Stimulated activated CD8-positive, alpha-beta memory T cell treated with anti-CD3 and anti-CD28 coated beads, Interleukin-4, amount 100 ng/mL, for 4 hours (primary cell): ENCODE measurements at places on chromosomes 5 and 9.

- DNase-seq, result no peak
Measured at GRCh38 chr9:136782452-136782851, 8.7 kb upstream of the TMEM141 start.

DNA sequence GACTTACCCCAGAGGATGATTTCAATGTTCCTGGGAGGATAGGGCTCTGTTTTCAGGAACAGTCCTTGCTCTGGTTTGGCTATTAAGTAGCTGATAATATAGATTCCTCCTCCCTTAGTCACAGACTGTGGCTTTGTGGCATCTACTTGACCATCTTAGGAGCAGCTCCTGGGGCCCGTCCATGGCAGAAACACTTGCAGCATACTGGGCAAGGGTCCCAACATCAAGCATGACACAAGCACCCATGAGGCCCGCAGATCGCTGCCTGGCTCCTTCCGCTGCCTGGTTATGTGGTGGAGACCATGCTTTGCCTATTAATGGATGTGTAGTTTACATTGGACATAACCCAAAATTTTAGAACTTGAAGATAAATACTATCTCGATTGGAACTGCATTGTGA is 170.1 kb downstream of the ICE1 start:
- no peak for DNase-seq

GRCh38 chr5:68336200-68336599 is 120.6 kb downstream of the PIK3R1 start:
- no peak for DNase-seq

DNA sequence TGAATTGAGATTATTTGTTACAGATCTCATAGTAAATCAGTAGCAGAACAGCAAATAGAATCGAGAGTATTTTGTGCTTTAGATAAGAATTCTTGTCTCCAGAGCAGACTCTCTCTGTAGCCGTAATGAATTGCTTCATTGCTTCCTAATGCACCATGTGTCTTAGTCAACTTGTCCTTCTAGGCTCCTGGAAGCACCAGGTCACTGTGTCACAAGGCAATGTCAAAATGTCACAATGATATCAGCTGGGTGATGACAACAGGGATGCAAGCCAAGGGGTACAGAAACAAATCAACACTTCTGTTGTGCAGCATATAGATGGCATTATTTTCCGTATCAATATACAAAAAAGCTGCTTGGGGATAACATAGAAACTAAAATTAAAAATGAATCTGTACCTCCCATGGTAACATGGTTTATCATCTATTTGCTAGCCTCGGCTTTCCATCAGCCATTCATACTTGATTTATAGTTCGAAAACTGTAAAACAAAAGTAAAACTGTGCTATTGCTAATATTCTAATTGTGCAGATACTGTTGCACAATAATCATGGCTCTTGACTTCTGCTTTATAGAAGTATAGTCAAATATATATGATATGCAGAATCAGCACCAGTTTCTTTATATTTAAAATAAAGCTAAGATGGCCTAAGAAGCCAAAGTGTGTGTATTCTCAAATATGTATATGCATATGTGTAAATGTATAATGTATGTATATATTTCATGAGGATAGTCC is 435.9 kb upstream of the TLE4 start:
- DNase-seq, result no peak

DNA sequence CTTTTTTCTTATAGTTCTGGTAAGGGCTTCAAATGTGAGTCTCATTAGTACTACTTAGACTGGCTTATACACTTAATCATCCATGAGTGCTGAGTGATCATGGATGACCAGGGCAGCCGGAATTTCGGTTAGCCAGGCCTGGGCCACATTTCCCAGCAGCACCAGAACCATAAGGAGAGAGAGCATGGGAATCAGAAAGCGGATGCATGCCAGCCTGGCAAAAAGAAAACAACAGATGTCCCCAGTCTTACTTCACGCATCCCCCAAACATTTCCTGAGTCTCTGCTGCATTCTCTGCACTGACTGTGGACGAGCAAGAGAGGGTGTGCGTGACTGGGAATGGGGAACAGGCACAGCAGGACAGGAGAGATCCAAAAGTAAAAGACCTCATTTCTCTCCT is 371.1 kb upstream of the ZNF608 start:
- no peak for DNase-seq

GRCh38 chr5:156694598-156694997 is 155.5 kb upstream of the PPP1R2B start:
- DNase-seq, result no peak

- no peak for DNase-seq
Measured at GRCh38 chr5:105739732-105740131, 1931.0 kb downstream of the EFNA5 start.

DNA sequence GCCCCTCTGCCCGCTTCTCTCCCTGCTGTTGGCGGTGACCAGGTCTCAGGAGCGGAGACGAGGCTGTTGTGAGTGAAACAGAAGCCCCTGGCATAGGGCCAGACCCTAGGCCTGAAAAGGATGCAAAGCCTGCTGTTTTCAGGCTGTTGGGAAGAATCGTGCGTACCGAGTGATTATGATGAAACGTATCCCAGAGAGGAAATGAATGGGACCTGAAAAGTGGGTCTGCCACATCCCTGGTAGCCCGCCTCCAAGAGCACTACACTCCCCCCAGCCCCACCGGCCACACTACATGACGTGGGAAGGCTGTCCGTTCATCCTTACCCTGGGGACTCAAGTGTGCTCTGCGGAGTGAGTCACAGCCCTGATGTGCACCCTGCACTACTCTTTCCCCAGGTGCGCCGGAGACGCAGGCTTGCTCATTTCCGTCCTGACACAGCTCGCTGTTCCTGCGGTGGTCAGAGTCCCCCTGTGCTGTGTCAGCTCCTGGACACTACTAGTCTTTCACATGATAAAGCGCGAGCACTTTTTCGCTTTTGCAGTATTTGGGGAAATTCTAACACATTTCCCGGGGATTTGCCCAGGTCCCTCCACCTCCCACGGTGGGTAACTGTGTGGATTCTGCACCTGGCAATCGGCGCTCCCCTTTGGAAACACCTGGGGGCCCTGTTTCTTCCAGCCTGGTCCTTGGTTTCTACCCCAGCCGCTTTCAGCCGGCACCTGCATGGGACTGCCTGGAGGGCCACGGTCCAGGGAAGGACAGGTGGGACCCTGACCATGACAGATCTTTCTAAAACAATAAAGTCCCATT is 91.5 kb downstream of the ANKRD33B start:
- DNase-seq, result no peak

DNA sequence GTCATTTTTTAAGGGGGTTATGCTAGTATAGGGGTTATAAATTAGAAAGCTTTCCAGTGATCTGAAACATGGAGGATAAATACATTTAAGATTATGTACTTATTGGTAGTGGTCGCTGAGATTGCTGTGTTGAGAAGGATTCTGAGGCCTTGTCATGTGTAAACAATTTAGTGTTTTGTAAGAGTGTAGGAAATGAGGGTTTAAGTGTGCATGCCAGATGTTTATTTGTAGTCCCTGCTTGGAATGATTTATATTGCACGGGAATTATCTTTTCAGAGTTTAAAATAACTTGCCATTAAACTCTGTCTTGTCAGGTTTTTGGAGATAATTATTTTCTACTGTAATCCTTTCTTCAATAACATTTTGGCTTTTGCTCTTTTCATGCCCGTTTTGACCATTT is 19.4 kb downstream of the ZNF618 start:
- DNase-seq, result no peak

DNA sequence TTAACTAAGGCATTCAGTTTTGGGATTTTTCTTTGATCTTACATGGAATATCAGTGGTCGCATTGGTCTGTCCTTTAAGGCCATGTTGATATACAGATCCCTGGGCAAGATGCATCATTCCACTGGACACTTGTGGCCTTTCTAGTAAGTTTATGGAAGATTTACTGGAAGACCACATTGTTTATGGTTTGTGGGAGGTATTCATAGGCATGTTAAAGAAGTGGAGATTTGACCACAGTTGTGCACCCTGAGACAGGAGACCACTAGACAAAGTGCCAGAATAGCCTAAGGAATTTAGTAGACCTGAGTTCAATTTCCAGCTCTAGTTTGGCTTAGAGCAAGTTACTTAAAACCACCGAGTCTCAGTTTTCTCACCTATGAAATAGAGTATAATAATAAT is 383.1 kb upstream of the PAPPA start:
- DNase-seq, result no peak

GRCh38 chr5:160769301-160769700 is 82.7 kb downstream of the ATP10B start:
- no peak for DNase-seq

DNA sequence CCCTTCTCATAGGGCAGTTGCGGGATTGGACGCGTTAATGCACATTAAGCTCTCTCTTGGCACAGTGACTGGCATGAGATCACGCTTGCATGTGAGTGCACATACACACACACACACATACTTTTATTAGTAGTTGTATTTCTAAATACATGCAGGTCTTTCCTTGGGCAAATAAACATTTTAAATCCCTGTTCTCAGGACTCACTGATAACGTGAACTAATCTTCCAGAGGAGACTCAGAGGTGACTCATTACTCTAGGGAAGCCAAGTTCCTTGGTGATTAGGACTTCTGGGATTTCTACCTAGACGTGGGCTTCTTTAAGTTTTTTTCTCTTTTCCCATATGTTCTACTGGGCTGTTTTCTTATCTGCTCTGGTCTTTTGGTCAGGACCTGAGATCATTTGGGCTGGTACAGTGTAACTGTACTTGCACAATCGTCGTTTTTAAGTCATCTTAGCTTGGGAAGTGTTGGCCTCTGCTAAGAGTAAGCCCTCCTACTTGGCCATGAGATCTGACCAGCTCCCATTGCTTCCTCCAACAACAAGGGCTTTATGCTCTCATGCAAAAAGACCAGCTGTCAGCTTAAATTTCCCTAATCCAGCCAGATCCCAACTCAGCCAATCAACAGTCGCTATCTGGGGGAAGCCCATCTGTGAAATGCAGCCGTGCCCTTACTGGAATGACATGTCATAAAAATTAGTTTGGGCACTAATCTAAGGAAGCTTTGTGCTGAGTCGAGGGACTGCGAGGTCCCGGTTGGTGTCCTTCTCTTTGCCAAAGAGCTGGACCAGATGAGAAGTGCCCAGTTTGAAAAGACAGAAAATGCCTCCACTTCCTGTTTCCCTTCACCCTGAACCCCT is 176.4 kb upstream of the ANKRD55 start:
- no peak for DNase-seq

DNA sequence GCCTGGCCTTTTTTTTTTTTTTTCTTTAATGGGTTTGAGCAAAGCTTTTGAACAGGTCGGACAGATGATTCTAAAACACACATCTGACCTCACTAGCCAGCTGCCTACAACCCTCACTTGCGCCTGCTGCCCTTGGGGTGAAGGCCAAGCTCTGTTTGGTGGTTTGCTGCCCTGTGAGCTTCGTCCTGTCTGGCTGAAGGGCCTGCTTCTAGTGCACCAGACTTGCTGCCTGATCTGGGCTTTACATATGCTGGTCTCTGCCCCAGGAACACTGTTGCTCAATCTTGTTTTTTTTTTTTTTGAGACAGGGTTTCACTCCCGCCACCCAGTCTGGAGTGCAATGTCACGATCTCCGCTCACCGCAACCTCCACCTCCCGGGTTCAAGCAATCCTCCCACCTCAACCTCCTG is 16.4 kb upstream of the DOLPP1 start:
- DNase-seq, result no peak

- DNase-seq, result no peak
Measured at GRCh38 chr9:25709941-25710340, 31.7 kb upstream of the TUSC1 start.

DNA sequence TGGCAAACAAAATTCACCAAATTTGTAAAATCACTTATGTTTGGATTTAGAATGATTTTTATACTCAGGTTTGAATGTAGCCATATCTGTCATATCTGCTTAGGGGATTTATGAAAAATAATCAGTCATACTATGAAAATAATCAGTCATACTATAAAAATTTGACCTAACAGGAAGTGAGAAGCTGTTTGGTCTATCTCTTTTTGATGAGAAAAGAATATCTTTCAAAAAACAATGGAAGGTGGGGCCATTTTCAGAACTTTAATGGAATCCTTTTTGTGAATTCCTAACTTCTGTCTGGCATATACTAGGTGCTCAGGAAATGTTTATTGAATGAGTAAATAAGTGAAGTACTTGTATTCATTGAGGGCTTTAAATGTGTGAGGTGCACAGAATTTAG is 70.1 kb downstream of the CWC27 start:
- no peak for DNase-seq

GRCh38 chr9:116204252-116204882 is 50.8 kb downstream of the PAPPA start:
- no peak for DNase-seq

- DNase-seq, result no peak
Measured at GRCh38 chr9:133207540-133208170, 1.4 kb downstream of the OBP2B start.

DNA sequence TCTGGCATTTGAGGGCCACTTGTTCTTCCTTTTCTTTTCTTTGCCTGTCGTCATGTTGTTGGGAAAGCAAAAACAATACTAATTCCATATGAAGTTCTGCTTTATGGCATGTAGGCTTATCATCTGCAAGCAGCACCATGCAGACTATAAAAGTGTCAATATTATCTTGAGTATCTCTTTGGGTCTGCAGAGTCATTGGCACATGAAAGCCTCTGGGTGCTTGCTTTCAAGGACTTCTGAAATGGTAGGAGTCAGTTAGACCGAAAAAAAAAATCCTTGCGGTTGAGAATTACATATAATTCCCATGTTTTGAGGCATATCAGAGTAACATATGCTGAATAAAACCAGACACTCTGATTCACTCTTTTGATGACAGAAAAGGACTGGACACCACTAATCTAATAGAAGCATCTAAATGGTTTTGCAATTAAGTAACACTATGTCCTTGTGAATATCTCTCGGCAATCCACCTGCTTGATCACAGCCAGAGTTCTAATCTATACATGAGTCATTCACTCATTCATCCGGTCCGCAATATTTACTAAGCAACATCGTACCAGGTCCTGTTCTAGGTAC is 44.4 kb downstream of the GNAQ start:
- DNase-seq, result no peak

GRCh38 chr9:73023025-73023541 is 70.2 kb upstream of the ALDH1A1 start:
- DNase-seq, result peak; percentile 2

DNA sequence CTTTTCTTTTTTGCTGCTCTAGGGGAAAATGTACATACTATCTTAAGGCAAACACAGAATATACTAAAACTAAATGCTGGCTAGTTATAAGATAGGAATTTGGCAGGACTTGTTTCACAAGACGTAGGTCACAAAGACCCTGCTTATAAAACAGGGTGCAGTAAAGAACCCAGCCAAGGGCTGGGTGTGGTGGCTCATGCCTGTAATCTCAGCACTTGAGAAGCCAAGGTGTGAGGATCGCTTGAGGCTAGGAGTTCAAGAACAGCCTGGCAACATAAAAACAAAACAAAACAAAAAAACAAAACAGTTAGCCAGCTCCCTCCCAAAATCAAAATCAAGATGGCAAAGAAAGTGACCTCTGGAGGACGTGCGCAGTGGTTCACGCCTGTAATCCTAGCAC is 49.5 kb upstream of the DENND4C start:
- DNase-seq, result no peak
